ENCODE measurements at places on chromosomes 3 and 15. TPM values are rescaled to one million over a fixed set of nuclear protein-coding genes. Genes with fewer than 3 reads are reported as not detected.
A peak's percentile ranks its signal among the peaks of the same experiment; 100 is the strongest.

- DNase-seq, result peak; percentile 57
Measured at GRCh38 chr15:89129123-89129815, 41.0 kb downstream of the ABHD2 start.

- no peak for DNase-seq
Measured at GRCh38 chr3:161557445-161558150, 61.0 kb downstream of the OTOL1 start.

DNA sequence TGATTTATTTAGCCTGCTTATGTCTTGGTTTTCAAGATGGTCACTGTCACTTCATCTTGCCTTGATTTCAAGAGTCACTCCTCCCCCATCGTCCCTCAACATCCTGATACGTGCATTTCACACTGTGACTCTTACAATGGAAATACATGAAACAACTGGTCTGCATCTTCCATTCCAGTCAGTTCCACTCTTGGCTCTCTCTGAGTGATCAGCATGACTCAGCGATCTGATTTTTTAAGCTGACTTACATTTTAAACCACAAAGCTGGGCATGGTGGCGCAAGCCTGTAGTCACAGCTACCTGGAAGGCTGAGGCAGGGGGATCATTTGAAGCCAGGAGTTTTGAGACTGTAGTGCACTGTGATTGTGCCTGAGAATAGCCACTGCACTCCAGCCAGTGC, 271.2 kb upstream of the ROPN1 start:
- no peak for DNase-seq

- peak; percentile 19 for DNase-seq
Measured at GRCh38 chr15:74826364-74826819, at the start of gene CPLX3. Gene CPLX3, plus strand, starts transcription at chr15:74826627. Its CDS starts 77 bp downstream, at chr15:74826704.

DNA sequence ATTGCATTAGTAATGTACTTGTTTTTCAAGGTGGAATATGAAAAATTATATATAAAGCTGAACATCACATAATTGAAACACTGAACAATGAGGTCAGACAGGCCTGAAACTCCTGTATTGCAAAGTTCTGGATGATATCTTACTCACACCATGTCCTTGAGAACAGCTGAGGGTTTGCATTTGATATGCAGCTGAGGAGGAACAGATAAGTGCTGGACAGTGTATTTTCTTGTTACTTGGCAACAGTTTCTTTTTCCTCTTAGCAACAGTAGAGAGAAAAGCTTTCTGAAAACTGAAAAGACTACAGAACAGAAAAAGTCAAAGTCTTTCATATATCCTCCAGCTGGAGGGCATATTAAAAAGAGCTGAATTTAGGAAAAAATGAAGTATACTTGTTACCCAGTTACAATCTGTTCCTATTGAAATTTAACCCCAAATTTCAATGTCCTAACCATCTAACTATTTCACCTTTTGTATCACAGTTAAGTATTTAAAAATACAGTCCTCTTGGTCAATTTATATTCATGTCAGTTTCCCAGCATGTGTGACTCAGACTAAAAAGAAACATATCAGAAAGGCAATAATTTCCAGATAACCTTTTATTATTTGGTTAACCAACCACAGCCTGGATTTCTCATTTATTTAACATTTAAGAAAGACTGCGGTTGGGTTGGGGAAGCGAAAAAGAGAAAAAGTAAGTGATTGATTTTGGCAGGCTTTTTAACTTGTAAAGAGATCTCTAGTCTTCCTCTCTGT, 733.0 kb upstream of the DPPA4 start:
- DNase-seq, result no peak

DNA sequence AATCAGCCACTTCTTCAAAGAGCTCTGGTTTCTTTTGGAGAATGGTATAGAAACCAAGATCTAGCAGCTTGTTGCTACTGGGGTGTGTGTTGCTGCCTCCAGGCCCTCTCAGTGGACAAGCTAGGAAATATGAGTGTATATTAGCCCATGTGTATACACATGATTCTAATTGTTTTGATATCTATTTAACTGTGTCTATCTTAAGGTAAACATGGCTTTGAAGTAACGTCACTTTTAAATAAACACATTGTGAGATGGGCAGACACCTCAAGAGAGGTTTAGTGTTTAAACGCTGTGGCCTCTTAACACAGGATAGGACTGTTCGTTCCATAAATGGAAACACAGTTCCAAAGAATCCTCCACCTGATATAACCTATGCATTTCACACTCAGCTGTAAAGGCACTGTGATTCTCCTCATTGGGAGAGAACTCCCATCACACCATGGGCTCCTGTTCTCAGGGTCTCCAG, 87.0 kb downstream of the GMPS start:
- DNase-seq, result no peak

DNA sequence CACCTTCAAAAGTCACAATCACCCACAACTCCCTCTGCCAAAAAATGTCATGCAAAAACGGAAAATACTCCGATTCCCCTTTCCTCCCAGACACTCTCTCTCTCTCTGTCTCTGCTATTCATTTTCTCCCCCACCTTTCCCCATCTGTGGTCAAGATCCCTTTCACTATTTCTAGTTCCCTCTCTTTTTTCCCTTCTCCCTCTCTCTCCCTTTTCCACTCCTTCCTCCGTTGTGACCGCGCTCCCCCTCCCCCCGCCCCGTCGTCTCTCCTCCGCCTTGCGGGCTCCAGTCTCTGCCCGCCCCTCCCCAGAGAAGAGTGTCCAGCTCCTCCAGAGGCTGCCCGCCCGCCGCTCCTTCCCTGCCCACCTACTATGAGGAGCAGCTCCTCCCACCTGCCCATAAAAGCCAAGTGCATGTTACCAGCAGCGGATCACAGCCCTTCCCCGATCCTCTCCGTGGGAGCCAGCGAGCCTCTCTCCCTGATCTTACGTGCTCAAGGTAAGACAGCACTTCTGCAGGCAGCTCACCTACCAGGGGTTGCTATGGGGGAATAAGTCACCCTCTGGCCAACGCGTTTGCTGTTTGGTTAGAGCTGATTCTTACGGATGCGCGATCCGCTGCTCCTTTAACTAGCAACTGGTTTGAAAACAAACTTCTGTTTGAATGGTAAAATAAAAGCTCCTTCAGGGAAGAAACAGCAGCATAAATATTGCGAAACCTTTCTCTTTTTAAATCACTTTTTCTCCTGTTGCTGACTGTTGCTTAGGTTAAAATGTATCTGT, at the start of gene COL8A1:
Gene COL8A1, plus strand, starts transcription at position 428 of the 782 bp plus-strand sequence. CDS start 152,089 bp downstream, outside the sequence.
- no peak for DNase-seq

DNA sequence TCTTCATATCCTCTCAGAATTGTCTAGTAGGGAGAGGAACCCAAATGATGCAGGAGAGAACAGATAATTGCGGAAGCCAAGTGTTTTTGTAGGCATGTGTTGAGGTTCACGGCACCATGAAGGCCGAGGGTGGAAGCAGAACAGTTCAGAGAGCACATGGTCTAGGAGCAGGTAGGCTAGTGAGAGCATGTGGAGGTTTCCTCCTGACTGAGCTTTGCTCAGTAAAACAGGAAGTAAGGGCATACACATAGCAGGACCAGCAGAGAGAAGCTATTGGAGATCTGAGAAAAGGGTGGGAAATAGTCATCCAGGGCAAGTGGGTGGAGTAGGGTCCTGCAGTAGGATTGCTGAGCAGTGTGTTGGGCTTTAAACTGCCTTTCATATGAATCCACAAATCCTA, 491.1 kb downstream of the FHIT start:
- DNase-seq, result no peak

DNA sequence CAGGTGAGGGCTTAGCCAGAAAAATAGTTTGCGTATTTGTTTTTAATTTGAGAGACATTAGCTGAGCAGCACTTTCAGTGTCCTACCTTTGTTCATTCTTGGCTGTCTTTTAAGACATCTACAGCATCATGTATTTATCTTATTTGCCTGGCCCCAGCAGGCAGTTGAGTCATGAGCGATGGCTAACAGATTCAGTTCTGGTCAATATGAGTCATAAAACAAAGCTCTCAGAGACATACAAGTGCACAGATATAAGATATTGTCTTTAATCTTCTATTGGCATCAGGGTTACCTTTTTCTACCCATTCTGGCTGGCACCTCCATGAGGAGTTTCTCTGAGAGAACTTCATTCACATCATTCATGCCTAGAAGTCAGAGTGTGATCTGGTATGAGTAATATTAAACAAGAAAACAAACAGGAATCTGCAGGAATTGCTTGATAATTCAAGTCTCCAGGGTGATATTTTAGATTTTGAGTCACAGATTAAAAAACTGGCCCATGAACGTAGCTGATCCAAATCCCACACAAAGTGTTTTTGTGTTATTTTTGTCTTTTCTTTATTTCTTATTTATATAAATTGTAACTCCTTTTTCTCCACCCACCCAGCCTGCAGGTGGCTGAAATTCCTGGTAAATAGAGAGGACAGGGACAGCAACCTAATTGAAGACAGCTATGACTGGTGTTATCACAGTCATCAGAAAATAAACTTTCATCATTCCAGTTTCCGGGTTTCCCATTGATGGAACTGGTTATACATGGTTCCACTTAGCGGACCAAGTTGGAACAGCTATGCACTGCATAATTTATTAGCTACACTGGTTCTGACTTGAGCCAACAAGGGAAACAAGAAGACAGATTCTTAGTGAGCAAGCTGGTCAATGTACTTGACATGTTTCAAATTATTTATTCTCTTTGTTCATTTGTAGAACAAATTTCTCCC, 47.3 kb downstream of the PLSCR2 start:
- no peak for DNase-seq

DNA sequence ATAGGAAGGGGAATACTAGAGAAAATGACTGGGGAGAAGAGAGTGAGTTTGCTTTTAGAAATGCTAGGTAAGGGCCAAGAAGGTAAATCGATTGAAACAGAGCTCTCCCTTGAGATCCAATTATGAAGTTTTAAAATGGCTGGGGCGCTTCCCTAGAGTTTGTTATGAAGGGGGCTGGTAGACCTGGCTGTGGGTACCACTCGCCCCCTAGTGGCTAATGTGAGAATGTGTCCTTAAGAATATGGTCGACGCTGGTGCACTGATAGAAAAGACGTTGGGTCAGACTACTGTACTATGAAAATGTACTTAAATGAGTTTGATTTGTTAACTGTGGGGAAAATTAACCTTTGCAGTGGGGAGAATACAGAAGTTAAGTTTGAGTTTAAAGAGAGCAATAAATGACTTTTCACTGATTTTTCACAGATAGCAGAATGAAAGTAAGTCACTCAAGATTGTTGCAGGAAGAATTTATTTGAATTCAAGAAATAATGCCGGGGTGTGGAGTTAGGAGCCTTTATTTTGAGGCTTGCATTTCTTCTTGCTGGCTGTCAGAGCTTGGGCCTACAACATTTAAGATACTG, 9.2 kb downstream of the TMPRSS7 start:
- DNase-seq, result peak; percentile 51

GRCh38 chr3:144314946-144315345, 343.3 kb downstream of the DIPK2A start:
- no peak for DNase-seq

DNA sequence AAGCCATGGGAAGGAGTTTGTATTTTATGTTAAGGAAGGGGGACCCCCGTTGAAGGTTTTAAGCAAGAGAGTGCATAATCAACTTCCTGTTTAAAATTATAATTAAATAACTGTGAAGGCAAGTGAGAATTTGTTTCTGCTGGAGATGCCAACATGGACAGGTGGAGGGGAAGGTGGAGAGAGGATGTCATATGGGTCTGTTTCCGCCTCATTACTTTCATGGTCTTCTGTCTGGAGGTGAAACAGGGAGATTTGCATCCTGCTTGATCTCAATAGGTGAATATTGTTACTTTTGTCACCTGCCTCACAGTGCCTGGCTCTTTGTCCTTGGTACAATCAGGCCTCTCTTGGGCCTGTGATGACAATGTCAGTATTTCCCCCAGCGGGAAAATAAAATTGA, 300.6 kb upstream of the LMCD1 start:
- DNase-seq, result no peak

GRCh38 chr15:32886459-32886858, 168.7 kb downstream of the GREM1 start:
- DNase-seq, result no peak

GRCh38 chr3:157107037-157107436, 52.9 kb downstream of the CCNL1 start:
- DNase-seq, result no peak

- DNase-seq, result no peak
Measured at GRCh38 chr3:121362035-121362734, 183.6 kb downstream of the POLQ start.

DNA sequence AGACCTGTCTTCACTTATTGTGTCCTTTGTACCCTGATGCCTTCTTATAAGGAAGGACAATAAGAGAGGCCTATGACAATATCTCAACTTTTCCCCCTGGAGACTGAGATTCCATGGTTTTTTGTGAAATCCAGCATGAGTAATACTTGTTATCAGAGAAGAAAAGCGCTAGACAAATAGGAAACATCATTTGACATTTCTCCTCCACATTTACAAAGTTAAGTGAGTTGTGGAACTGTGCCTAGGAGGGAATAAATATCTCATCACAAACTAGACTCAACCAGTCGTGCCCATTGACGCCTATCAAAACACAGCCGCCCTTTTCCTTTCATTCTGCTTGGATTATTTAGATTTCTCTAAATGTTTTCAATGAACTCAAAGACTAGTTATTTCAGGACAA, 253.1 kb downstream of the MECOM start:
- DNase-seq, result no peak

DNA sequence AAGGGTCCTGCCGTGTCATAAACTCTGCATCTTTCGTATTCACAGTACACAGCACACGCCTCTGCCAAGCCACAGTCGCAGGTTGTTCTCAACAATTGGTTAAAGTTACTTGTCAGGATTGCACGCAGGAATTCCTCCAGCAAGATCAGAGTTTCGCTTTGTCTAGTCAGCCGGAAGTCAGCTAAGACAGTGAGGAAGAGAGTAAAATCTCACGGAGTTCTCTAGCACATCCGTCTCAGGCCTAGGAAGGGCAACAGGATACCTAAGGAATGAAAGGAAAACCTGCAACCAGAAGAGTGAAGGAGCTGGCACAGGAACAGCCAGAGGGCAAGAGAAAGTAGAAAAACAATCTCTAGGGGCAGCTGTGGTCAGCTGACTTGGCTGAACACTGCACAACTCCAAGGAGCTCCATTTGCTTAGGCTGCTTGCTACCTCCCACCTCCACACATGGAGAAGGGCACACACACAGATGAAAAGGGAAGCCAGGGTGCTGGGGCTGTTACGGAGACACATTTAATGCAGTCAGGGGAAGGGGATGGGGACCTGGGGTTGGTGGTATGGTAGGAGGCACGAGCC, 23.7 kb downstream of the RORA start:
- no peak for DNase-seq

DNA sequence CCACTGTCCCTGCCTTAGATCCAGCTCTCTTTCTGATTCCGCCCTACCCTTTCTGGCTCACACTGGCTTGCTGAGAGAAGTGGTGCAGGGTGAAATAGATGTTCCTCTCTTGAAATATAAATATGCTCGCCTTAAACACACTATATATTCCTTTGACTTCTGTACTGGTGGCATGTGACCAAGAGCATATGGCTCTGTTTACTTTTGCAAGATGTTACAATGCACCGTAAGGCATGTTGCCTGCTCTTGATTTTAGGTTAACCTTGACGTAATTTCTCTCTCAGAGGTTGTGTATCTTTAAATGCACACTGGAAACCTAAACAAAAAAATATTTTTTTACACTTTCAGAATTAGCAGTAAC, 749 bp downstream of the RSRC1 start:
- DNase-seq, result no peak

- DNase-seq, result no peak
Measured at GRCh38 chr3:13494463-13495350, 14.6 kb downstream of the HDAC11 start.

RLBP1 gene
- polyA plus RNA-seq, result not detected

DENND4A gene
- 9.6 TPM for polyA plus RNA-seq

TM4SF18 gene
- not detected for polyA plus RNA-seq

CTXND1 gene
- not detected for polyA plus RNA-seq

RAB27A gene
- 48.4 TPM for polyA plus RNA-seq

ITGA11 gene
- polyA plus RNA-seq, result 0.05 TPM

GOLGA8O gene
- polyA plus RNA-seq, result not detected

LNP1 gene
- 2.0 TPM for polyA plus RNA-seq

IGSF11 gene
- not detected for polyA plus RNA-seq

ACKR4 gene
- not detected for polyA plus RNA-seq

BCHE gene
- polyA plus RNA-seq, result not detected

FRMD4B gene
- 8.6 TPM for polyA plus RNA-seq

Data from CD4-positive, CD25-positive, alpha-beta regulatory T cell (primary cell).